Activated B cell treated with CpG ODN at 0.5 μM for 24 hours (primary cell): ENCODE measurements at places on chromosomes 5 and 9.

- DNase-seq = no peak
Measured at GRCh38 chr9:105419816-105420597, 27.8 kb upstream of the FSD1L start.

DNA sequence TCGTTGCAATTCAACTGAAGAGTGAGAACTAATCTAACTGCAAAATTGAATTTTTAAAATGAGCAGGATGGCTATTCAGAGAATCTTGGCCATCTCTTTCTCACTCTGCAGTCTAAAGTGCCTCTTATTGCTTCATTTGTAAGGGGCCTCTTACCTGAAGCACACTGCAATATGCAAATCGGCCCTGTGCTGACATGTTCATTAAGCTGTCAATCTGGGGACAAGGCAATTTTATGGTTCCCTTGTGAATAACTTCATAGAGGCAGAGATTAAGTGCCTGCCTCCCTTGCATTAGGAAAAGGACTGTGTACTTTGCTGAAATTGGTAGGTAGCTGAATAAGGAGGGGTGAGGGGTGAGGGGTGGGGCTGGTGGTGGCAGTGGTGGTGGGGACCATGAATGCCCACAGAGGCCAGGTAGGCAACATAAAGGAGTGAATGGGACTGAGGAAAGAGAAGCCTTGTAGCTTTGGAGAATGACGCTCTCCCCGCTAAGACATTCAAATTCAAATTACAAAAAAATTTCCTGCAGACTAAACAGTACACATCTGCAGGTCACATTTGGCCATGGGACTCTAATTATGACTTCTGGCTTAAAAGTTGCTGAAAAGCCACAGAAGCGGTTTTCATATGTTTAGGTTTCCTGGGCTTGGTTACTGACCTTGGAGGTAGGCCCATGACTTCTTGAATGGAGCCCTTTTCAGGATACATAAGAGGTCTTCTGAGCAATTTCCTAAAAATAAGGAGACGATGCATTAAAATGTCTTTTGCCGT lies 25.0 kb downstream of the TNFSF8 start:
- no peak for DNase-seq

GRCh38 chr5:13003457-13003856 lies 941.0 kb downstream of the DNAH5 start:
- no peak for DNase-seq

GRCh38 chr9:70959366-70959765 lies 162.1 kb downstream of the TRPM3 start:
- no peak for DNase-seq

DNA sequence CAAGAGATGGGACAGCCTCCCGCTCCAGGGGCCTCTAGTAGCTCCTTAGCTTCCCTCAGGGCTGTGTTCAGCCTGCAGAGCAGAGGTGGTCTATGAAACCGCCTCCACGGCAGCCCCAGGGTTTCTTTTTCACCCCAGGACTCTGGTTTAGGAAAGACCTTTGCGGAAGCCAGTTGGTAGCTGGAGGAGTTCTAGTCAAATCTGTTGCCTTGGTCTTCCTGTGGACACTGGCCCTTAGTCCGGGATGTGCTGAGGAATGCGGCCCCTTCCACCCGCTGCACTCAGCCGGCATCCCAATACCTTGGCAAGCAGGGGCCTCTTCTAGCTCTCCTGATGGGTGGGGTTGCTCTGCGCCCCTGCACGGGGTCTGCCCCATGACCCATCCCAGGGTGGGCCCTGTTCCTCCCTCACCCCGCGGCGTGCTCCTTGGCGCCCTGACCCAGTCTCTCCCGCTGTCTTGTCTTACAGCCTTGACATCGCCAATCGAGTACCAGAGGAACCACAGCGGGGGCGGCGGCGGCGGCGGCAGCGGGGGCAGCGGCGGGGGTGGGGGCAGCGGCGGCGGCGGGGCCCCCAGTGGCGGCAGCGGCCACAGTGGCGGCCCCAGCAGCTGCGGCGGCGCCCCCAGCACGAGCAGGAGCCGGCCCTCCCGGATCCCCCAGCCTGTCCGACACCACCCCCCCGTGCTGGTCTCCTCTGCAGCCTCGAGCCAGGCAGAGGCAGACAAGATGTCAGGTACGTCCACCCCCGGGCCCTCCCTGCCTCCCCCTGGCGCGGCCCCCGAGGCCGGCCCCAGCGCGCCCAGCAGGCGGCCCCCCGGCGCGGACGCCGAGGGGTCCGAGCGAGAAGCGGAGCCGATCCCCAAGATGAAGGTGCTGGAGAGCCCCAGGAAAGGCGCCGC lies 94.3 kb upstream of the OTULINL start:
- no peak for DNase-seq

DNA sequence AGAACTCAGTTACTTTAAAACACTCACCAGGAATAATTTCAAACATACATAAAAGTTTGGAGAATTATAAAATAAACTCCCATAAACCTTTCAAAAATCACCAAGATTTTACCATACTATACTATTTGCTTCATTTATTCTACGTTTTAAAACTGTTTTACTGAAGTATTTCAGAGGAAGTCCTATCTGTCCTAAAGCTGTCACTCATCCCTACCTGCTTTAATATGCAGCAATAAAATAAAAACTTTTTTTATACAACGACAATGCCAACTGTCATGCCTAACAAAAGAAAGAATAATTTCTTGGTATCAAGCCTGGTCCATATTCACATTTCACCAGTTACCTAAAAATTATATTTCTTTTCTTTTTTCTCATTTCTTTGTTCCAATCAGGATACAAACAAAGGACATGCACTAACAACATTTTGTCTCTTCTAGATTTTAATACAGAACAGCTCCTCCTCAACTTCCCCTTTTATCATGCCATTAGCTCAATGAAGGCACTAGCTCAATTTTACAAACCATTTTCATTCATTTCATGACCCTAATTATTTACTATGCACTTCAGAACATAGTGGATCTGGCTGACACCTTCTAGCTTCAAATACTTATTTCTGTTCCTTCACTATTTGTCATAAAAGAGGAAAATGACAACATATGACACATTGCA lies 135.2 kb downstream of the GNAQ start:
- DNase-seq = no peak

DNA sequence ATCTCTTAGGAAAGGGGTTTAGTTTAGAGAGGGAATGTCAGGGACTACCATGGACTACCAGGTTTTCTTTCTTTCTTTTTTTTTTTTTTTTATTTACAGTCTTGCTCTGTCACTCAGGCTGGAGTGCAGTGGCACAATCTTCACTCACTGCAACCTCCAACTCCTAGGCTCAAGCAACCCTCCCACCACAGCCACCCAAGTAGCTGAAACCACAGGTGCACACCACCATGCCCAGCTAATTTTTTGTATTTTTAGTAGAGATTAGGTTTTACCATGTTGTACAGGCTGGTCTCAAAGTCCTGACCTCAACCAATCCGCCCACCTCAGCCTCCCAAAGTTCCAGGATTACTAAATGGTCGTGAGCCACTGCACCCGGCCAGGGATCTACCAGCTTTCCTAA lies 572.7 kb downstream of the CAAP1 start:
- DNase-seq = no peak

DNA sequence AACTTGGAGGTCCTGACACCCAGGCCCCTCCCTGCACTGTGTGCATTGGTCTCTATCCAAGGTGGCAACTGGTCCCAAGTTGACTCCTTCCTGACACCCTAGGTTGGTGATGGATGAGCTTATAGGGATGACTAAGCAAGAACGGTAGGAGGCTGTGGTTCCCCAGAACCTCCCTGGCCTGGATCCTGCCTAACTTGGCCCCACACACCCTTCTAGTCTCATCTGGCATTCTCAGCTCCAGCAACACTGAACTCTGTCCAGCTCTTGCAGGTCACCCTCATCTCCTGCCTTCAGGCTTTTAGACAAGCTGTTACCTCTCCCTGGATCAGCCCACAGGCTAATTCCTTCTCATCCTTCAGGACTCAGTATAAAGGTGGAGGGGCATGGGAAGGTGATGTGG lies 16.5 kb downstream of the AQP3 start:
- DNase-seq = no peak

DNA sequence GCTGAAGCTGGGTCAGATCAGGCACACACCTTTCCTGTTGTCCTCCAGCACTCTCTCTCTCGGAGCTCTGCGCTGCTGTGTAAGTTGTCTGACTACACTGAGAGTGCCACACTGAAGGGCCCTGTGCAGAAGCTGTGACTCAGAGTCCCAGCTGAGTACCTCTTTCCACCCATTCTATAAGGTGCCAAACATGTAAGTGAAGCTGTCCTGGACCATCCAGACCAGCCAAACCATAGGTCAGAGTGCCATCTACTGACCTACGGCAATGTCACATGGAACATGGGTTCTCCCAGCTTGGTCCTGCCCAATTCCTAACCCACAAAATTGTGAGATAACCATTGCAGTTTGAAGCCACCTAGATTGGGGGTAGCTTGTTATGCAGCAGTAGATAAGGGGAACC lies 68.2 kb downstream of the ADCY2 start:
- no peak for DNase-seq

GRCh38 chr5:170860818-170861666 lies 776 bp upstream of the RANBP17 start:
- DNase-seq = no peak

DNA sequence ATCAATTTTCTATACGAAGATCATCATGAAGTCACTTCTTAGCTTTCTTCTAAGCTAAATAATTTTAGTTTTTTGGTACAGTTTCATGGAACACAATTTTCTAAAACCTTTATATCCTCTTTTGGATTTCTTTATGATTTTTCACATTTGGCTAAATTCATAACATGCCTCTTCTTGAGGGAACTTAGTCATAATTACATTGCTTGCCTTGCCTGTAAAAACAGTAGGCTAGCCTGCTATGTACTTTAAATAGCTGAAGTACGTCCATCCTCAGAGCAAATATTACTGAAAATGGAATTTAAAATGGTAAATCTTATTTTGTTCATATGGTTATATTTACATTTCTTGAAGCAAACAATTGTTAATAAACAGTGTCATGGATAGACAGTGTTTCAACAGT lies 225.0 kb downstream of the VPS13A start:
- DNase-seq = no peak

DNA sequence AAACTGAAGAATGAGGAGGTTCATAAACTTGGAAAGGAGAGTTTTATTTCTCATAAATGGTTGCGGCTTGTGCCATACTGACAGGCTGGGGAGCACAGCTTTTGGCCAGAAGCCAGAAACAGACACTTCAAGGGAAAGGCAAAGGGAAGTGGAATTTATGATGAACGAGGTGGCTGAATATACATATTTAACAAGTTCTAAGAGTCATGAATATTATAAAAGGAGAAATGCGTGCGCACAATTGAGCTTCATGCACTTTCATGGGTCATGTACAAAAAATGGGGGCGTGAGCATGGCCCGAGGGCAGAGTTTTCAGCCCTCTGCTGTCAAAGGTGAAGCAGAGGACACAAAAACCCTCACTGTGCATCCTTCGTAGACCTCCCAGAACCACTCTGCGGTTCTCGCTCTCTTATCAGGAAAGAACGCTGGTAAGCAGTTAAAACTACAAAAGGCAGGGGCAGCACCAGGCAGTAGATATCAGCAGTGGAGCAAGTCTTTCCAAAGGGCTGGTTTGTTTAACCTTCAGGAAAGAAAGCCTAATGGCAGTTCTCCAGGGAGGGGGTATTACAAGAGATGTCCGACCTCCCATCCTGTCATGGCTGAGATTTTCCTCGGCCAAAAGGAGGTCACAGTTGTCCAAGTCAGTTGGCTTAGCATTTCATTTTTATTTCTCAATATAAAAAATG lies 29.0 kb downstream of the AUH start:
- DNase-seq = no peak

DNA sequence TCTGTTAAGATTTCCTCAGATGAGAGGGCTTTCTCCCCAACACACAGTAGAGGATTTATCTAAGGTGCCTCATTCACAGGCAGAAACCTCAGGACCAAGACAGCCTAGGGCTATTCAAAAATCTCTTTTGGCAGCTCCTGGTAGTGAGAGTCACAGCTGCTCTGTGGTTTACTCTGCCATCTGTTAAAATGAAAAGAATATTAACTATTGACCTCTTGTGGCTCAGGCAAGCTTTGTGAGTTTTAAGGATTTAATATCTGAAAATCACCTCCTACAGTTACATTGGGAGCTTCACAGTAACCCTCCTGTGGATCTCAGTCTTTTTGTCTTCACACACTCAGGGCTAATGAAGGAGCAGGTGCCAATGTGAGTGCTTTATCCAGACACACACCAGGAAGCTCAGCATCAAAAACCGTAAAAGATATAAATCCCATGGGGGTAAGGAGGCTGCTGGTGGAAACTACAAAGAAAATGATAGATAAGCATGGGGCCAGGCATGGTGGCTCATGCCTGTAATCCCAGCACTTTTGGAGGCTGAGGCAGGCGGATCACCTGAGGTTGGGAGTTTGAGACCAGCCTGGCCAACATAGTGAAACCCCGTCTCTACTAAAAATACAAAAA lies 29.7 kb downstream of the PPP1R2B start:
- no peak for DNase-seq

DNA sequence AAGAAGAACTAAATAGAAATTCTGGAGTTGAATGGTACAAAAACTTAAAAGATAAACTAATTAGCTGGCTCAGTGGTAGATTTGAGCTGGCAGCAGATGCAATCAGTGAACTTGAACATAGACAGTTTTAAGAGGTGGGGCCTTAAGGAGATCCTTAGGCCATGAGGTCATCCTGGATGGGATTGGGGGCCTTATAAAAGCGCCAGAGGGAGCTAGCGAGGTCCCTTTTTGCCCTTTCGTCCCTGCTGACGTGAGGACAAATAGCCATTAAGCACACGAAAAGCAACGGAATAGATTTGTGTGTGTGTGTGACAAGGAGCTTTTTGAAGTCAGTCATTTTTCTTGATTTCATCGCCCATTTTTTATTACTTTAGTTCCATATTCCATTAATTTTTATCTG lies 83.3 kb downstream of the ZNF354C start:
- no peak for DNase-seq
